ENCODE measurements at places on chromosomes 5 and 9.

GRCh38 chr5:179301376-179301775 lies 43.9 kb downstream of the ADAMTS2 start:
- DNase-seq: no peak

- no peak for DNase-seq
Measured at GRCh38 chr9:78236551-78236910, 656 bp downstream of the CEP78 start.

DNA sequence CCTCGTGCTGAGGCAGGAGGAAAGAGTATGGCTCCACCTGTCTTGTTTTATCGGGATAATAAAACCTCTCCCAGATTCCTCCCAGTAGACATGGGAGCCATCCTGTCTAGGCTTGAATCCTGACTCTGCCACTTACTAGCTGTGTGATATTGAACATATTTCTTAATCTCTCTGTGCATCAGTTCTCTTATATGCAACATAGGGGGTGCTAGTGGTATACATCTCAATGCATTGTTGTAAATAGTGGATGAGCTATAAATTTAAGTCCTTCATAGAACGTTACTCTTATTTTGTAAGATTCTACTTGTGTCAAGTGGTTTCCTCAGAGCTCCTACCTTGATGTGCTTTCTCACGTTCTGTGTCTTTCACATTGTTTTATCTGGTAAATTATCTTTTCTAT lies 417.7 kb upstream of the POU5F2 start:
- DNase-seq: no peak

GRCh38 chr5:142540922-142541422 lies 144.9 kb downstream of the FGF1 start:
- DNase-seq: no peak

GRCh38 chr5:134098690-134099089 lies 15.8 kb upstream of the TCF7 start:
- DNase-seq: no peak

GRCh38 chr5:157956271-157956885 lies 97.4 kb upstream of the CLINT1 start:
- no peak for DNase-seq

GRCh38 chr5:88045165-88045564 lies 223.5 kb downstream of the TMEM161B start:
- DNase-seq: no peak

GRCh38 chr9:116499986-116500871 lies 186.9 kb upstream of the TRIM32 start:
- DNase-seq: peak; percentile 28

DNA sequence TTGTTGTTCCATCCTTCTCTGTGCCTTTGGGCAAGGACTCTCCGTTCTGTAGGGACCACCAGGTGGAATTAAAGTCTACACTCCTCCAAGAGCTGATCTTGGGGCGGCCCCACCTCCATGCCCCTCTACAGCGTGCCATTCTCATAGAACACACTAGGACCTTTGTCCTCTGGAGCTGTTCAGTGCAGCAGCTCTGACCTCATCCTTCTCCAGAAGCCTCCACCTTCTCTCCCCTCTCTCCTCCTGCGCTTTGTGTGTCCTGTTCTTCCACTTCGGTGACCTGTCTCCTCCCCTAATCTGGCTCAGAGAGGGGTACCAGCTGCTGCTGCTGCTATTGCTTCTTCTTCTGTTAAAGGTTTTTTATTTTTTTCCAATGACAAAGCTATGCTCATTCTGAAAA lies 1.8 kb upstream of the MACROH2A1 start:
- DNase-seq: no peak

GRCh38 chr5:854217-854616 lies 3.4 kb upstream of the ZDHHC11 start:
- no peak for DNase-seq

- DNase-seq: no peak
Measured at GRCh38 chr5:151703227-151703626, 16.5 kb upstream of the SPARC start.

- DNase-seq: peak; percentile 37
Measured at GRCh38 chr9:125374443-125375309, 113.0 kb downstream of the GAPVD1 start.

DNA sequence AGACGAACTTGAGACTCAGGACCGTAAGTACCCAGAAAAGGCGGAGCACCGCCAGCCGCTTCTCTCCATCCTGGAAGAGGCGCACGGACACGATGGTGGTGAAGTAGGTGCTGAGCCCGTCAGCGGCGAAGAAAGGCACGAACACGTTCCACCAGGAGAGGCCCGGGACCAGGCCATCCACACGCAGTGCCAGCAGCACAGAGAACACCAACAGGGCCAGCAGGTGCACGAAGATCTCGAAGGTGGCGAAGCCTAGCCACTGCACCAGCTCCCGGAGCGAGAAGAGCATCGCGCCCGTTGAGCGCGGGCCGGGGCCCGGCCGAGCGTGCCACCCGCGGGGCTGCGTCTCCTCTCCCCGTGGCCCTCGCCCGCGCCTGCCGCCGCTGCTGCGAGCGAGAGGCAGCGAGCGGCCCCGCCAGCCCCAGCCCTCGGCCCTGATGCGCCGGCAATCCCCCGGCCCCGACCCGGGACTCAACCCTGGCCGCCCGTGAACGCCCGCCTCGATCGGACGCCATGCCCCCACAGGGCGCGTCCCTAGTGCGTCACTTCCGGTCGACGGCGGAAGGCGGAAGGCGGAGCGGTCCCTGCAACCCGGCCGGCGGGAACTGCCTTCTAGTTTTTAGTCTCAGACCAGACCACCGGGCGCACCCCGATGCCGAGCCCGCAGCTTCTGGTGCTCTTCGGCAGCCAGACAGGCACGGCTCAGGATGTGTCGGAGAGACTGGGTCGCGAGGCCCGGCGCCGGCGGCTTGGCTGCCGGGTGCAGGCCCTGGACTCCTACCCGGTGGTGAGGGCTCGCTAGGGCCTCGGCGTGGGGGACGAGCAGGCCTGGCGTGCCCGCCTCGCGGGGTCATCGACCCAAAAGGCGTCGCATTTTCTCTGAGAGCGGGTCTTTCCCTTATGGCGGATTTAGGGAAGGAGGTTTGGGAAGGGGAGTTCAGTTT lies at the start of the genes NDOR1 and TMEM203:
TSS of gene NDOR1 (plus strand) at position 575 of the 944 bp plus-strand sequence. CDS start at position 653, 78 bp downstream.
TSS of gene TMEM203 (minus strand) at position 523 of the 944 bp plus-strand sequence. CDS start at position 289, 234 bp downstream.
- no peak for DNase-seq

GRCh38 chr5:111509119-111509518 lies 3.2 kb downstream of the STARD4 start:
- DNase-seq: no peak

DNA sequence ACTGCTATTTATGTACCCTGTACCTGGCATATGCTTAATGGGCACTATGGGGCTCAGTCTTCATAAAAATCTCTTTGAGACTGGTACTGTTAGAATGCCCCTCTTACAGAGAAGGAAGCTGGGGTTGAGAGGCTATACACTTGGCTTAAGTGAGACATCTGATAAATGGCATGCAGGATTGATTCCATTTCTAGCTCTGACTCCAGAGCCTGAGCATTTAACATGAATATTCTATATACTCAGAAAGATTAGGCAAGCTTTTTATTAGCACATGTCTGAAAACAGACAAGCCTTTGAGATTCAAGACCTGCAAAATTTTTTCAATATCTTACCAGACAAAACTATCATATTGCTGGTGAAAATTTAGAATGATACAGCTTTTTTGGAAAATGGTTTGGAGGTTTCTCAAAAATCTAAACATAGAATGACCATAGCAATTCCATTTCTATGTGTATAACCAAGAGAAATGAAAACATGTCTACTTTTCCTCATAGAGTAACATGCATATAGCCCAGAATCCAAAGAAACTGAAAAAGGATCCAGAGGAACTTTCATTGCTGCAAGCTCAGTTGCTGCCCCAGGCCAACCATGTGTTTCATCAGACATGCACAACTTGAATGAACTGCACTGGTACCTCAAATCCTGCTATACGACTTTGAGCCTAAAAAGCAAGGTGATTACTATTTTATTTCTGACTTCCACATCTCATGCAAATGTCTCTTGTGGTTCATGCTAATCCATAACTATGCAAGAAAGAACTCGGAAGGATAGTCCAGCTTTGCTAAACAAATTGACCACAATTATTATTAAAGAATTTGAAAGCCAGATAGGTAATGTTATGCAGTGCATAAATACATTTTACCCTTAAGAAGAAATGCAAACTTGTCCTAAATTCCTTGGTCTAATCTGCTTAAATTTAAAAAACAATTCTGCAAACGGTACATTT lies 389.0 kb upstream of the GRIA1 start:
- no peak for DNase-seq

DNA sequence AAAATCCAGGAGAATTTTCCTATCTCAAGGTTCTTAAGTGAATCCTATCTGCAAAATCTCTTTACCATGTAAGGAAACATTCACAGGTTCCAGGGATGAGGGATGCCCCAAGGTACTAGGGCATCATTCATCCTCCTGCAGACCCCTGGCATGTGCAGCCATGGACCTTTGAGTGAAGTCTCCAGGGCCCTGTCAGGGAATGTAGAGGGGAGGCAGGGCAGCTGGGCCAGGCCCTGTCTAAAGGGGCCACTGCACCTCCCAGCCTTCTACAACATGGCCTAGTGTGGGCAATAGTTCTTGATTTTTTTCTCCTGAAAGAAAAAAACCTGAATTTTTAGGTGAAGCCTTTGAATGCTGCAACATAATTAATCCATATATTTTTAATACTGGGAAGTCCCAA lies 63.3 kb downstream of the SEMA4D start:
- no peak for DNase-seq

DNA sequence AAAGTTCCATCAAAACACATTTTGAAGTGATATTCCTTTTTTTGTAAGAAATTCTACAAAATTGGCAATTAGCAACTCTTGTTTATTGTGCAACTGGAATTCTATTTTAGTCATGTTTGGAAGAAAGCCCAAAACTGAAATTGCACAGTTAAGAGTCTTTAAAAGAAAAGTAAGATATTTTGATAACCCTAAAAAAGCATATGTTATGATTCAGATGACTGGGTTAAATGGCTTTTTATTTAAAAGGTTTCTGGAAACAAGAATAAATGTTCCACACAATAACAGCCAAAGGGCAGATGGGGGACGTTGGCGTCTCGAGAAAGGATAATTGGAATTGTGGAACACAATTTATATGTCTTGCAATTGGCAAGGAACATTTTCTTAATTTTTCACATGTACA lies 275.2 kb downstream of the CDH9 start:
- no peak for DNase-seq

DNA sequence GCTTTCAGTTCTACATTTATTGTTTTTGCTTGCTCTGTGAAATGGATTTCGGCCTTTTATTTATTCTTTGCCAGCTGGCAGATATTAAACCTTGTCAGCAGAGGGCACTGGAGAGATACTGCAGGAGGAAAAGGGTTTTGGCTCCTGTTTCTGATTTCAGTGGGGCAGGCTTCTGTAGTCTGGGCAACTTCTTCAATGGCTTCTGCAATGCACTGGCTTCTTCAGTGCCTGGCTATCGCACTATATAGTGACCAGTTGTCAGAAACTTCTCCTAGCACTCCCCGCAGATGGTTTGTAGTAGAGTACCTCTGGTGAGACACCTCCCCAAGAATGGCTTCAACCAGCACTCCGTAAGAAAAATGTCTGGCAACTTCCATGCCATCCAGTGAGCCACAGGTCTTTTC lies 3.2 kb upstream of the NFX1 start:
- peak; percentile 28 for DNase-seq

DNA sequence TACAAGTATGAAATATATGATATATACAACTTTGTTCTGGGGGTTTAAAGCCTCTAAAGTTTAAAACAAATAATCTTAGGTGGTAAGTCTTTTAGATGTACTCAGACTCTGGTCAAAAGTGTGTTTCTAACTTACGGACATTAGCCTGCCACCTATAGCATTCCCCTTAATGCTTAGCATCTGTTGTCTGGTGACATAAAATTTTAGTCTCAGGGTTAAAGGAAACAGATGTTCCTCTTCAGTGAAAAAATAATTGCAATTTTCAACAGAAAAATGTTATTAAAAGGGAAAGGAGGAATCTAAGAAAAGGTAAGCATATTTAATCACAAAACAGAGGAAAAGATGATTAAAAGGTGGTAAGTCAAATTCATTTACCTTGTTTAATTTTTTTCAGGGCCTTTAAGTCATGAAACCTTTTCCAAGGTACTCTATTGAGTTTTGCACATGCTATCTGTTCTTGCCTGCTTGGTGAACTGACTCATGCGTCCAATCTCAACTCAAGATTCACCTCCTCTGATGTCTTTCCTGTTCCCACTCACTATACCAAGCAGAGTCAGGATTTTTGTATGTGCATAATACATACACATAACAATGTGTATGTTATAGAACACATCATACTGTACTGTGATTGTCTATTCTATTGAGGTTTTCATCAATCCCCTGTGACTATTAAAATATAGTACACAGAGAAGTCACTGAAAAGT lies 7.9 kb downstream of the TMEM167A start:
- no peak for DNase-seq

GRCh38 chr5:172858511-172858989 lies 24.5 kb downstream of the ERGIC1 start:
- DNase-seq: no peak

- no peak for DNase-seq
Measured at GRCh38 chr5:9545136-9545991, 511 bp downstream of the SEMA5A start.

DNA sequence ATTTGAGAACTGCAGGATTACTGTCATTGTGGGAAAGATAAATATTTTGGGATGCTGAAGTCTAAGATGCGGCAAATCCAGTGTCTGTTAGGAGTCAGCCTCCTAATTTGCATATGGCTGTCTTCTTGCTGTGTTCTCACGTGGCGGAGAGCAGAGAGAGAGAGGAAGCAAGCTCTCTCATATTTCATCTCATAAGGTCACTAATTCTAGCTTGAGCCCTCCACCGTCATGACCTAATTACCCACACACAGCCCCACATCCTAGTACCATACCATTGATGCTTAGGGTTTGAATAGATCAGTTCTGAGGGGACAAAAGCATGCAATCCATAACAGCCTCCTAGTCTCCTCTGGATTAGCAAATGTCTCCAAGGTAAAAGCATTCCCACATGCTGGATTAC lies 124.5 kb downstream of the CDH12 start:
- no peak for DNase-seq

DNA sequence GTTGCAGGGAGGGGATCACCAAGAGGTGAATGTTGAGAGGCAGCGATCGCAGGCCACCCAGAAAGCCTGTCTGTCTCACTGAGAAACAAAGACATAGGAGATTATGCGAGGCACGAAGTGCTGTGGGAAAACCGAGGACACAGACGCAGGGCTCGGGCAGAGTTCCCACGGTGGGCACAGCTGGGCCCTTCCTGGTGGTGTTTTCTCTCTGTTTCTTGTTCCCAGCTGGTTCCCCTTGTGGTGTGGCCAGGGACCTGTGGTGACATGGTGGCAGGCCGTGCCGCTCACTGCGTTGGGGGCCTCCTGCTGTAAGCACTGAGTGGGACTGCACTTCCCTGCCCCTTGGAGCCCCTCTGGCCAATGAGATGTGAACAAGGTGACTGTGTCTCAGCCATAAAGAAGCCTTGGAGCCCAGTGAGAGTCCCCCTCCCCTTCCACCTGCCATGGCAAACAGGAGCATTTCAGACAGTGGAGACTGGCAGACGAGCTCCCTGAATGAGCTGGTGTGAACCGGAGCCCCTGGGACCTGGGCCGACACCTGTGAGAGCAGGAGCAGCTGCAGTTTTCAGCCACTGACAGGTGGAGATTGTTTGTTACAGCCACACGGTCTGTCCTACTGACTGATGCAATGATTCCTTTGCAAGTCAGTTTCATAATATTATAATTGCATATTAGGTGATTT lies 13.2 kb upstream of the IRX4 start:
- DNase-seq: no peak

Data from non-pigmented ciliary epithelial cell (primary cell).